ENCODE measurements at places on chromosomes 7 and 10.

DNA sequence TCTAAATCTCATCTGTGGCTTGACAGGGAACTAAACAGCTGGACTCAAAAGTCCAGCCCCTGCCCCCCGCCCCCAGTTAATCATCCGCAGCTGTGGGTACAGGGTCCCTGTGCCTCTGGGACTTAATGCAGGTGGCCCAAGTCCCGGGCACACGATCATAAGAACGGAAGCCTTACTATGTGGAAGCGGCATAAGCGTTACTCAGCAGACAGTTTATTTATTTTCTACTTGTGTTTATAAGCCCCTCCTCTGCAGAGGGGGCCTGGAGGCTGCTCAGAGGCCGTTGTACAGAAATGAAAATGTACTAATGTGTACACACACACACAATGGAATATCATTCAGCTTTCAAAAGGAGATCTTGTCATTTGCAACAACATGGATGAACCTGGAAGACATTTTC is 158.0 kb upstream of the TNS3 start:
- DNase-seq, result no peak

- no peak for DNase-seq
Observed at GRCh38 chr7:37234928-37235327, 213.7 kb downstream of the ELMO1 start.

GRCh38 chr10:15351099-15351820 is 19.8 kb downstream of the FAM171A1 start:
- DNase-seq, result no peak

GRCh38 chr10:114030140-114030539 is 13.5 kb upstream of the ADRB1 start:
- no peak for DNase-seq

- DNase-seq, result no peak
Observed at GRCh38 chr10:58653139-58653538, 140.5 kb downstream of the BICC1 start.

DNA sequence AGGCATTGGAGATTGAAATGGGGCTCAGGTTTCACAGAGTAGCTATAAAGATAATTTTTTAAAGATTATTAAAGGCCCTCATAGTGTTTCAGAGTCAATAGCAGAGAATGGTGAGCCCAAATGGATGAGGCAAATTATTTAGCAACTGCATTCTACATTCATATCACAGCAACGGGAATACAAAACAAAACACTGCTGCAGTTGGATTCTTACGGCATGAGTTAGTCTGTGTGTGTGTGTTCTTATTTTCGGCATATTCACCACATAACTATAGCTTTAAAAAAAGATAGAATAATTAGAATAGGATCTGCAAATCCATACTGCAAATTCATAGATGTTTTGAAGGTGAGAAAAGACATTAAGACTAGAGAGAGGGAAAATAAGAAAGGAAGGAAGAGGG is 66.0 kb downstream of the SUGCT start:
- DNase-seq, result peak; percentile 63

DNA sequence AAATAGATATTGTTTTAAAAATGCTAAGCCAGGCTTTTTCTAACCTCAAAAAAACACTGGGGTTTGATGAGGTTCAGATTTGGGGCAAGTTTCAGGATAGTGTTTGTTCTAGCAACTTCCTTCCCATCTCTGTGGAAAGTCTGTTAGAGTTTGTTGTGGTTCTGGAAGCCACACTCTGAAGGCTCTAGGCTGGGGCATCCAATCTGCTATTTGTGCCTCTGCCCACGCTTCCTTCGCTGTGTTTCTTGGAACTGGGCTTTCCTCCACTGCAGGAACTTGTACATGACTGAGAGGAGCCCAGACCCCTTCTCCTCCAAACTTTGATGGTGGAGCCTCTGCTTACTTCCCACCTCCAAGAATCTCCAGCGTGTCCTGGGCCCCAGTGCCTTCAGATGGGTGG is 108.5 kb upstream of the SLC25A13 start:
- DNase-seq, result no peak

DNA sequence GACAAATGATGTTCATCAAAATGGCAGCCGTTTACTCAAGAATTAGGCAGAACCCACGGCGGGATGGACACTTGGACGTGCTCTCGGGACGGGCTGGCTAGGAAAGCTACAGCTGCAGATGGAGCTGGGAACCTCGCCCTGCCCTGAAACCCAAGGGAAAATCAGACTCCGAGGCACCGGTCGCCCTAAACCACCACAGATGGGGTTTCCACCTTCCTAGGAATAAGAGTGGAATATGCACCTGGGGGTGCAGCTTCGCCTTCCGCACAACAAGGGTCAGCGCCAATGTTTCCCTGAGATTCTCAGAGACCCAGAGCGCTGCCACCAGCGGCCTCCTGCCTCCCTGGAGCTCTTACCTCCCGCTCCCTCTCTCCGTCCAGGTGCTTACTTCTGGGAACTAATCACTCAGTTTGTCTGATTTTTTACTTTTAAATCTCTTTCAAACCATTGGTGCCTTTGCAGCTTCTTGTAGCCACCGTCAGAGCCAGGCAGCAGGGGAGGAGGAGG is 122.7 kb downstream of the DYNC2I1 start:
- DNase-seq, result no peak

GRCh38 chr10:2891770-2892124 is 175.6 kb upstream of the PFKP start:
- DNase-seq, result no peak

DNA sequence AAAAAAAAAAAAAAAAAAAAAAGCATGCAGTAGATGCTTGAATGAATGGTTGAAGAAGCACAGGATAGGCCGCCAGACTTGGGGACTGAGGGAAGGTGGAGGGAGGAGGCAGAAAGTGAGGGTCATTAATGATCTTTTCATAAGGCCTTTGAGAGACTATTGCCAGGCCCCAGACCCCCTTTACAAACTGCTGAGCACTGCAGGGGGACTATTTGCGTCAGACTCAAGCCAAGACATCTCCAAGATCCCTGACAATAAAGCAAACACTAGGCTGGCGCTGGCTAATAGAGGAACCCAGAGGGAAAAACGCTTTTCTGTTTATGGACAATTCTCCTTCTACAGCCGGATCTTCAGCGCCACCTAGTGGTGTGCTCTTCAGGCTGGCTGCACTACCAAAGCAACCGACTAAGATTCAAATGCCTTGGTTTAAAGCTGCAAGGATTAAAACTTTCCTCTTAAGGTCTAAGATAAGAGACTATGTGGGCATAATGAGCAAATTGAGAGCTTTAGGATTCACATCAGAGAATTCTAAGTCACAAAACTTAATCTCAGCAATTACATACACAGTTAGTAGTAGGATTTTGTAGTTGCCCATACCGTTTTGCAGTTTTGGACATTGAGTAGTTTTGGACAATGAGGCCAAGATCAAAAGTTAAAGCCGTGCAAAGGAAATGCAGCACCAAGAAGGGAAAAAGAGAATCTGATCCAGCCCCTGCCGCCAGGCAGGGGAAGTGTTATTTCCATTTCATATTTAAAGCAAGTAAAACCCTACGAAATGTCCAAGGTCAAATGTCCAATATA is 17.9 kb upstream of the AGK start:
- DNase-seq, result peak; percentile 43

DNA sequence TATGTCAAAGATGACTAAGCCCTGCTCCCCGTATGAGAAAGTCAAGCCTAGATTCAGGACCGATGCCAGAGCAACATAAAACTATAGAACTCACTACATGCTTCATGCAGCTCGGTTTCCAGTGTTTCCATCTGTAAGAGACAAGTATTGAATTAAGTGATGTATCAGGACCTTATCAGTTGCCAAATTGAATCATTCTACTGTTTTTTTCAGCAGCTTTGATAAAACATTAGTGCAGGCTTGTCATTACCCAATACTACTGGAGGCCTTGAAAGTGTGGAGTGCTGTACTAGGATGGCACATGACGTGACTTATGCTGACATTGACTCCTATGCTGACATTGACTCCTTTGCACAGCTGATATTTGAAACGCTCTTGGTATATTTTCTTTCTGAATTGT is 10.8 kb upstream of the NRP1 start:
- no peak for DNase-seq

- no peak for DNase-seq
Observed at GRCh38 chr10:3126741-3127346, 45.7 kb downstream of the PITRM1 start.

GRCh38 chr7:121126801-121127534 is 138.5 kb downstream of the CPED1 start:
- DNase-seq, result no peak

- DNase-seq, result no peak
Observed at GRCh38 chr7:151396328-151396970, 13.4 kb downstream of the WDR86 start.

- DNase-seq, result peak; percentile 19
Observed at GRCh38 chr7:114414156-114415063, at the start of gene FOXP2. FOXP2 (plus strand) TSS chr7:114414815; CDS start chr7:114426512, 11,697 bp downstream.

- no peak for DNase-seq
Observed at GRCh38 chr10:44008270-44008916, 359.7 kb upstream of the ZNF32 start.

DNA sequence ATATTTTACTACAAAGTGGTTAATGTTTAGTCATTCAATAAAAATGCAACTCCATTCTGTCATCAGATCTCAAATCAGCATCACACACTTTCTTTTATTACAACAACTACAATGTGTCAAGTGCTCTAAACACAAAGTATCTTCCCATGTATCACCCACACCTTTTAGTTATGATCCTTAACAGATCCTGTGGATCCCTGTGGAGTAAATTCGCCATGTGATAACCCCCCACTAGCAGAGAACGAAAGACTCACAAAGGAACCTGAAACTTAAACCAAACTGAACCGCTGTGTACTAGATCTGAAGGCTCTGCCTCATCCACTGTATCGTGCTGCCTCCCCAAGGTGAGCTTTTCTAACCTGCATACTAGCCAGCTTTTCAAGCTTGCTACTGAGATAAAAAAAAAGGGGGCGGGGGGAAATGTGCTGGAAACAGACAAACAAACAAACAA is 1.7 kb downstream of the DPY19L1 start:
- DNase-seq, result no peak

GRCh38 chr7:142878315-142878714 is 7.2 kb downstream of the TRPV6 start:
- no peak for DNase-seq

GRCh38 chr10:122435212-122435827 is 19.1 kb upstream of the ARMS2 start:
- no peak for DNase-seq

DNA sequence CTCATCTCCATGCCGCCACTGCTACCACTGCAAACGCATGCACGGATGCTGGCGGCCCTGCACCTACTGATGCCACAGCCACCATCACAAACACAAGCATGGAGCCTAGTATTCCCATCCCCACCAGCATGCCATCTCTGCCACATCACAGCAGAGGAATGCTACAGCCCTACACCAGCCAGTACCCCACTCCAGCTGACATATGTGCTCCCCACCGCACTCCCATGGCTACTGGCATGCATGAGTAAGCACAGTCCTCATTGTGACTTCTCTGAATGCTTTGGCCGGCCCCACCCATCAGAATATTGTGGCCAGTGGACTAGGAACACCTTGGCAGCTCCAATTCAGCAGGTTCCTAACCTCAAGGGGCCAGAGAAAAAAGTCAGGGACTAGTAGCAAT is 705.5 kb downstream of the POM121L12 start:
- DNase-seq, result no peak

DNA sequence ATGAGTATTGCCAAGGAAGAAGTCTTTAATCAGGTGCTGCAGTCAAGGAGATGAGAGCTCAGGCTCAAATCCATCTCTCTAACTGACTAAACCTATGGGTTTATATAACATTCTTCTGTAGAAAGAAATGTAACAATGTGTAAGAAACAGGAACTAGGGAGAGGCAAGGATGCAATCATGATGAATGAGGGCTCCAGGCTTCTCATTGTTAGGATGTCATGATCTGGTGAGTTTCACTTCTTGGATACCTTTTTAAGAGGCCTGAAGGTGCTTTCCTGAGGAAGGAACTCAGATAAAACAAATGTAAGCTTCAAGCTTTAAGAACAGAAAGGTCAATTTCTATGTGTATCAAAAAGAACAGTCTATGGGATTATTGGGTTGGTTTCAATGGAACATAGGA is 30.8 kb upstream of the SCIN start:
- DNase-seq, result no peak

- no peak for DNase-seq
Observed at GRCh38 chr7:158108646-158109293, 478.9 kb downstream of the PTPRN2 start.

DNA sequence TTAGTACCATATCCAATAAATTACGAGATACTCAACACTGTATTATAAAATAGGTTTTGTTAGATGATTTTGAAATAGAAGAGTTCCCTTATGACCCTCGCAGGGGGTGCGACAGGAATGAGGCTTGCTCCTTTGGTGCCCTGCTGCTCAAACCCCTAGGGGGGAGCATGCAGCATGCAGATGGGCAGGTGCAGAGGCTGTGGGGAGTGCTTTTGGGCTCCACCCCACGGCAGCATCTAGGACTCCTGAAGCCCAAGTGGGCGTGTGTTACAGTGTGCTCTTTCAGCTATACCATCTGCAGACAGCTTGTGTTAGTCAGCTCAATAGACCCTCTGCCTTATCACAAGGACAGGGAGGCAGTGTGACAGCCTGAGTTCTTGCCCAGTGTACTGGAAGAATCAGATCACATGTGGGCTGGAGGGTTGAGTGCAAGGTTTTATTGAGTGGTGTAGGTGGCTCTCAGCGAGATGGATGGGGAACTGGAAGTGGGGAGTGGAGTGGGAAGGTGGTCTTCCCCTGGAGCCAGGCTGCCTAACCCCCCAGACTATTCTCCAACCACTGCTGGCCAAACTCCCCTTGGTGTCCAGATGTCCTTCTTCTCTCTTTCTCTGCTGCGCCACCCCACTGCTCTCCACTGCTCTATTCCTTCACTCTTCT is 3.1 kb upstream of the MRC1 start:
- no peak for DNase-seq

DNA sequence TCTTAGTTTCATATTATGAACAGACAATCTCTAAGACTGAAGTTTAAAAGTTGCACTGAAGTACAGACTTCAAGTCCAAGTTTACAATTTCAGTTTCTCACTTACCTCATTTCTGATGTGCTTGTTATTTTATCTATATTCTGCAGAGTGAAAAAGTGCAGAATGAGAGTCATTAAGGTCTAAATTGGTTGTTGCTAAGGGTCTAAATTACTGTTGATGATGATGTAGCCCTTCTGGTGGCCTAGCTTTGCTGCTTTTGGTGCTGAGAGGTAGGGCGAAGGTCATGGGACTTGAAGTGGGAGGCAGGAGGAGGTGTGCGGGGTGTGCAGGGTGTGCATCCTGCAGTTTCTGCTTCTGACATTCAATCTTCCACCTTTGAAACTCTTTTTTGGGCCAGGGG is 38.8 kb upstream of the NRP1 start:
- no peak for DNase-seq

GRCh38 chr10:118753331-118754228 is 1.2 kb downstream of the CACUL1 start:
- no peak for DNase-seq
